Stimulated activated CD8-positive, alpha-beta memory T cell treated with anti-CD3 and anti-CD28 coated beads, Interleukin-7, amount 100 ng/mL, for 24 hours (primary cell): ENCODE measurements at places on chromosomes 11 and 22.

DNA sequence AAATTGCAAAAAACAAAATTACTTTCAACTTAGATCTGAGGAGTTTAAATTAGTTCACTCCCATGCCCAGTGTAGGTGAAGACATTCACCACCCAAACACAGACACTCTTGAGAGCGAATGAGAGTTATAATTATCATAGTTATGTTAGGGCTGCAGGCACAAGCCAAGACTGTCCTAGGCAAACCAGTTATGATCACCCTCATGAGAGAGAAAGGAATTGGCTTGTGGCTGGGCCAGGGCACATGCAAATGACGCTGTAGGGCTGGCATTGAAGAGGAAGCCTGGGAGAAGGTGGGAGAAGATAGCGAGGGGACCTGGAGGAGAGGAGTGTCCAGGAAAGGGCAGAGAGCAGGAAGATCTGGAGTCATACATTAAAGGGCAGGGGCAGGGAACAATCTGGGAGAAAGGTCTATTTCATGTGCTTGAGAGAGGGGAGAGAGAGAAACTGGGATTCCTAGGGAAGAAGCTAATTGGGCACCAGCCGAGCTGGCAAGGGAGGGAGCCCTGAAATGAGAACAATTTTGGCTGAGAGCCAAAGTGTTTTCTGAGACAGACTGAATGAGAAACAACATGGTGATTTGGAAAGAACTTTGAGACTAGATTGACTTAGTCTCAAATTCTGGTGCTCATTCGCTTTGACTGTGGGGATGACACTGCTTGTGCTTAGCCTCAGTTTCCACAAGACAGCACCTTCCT, 279.9 kb downstream of the KIRREL3 start:
- DNase-seq: no peak

- no peak for DNase-seq
Observed at GRCh38 chr11:76910620-76911414, 50.1 kb downstream of the ACER3 start.

GRCh38 chr11:60455531-60456042, at the start of gene MS4A1:
TSS of gene MS4A1 (plus strand) at chr11:60455847. CDS start at chr11:60462375, 6,528 bp downstream.
- DNase-seq: no peak

DNA sequence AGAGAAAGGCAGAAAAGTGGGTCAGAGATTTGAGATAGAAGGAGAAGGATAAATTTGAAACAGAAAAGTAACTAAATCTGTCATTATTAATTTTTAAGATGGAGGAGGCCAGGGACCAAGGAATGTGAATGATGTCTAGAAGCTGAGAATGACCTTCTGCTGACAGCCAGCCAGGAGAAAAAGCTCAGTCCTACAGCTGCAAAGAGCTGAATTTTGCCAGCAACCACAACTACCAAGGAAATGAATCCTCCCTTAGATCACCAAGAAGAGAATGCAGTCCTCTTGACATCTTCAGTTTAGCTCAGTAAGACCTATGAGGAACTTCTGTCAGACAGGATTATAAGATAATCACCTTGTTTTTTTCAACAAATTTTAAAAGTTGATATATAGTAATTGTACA, 538.2 kb downstream of the LRRC4C start:
- DNase-seq: no peak
